AG08396 (cell line): ENCODE measurements at places on chromosomes 12 and 14.

DNA sequence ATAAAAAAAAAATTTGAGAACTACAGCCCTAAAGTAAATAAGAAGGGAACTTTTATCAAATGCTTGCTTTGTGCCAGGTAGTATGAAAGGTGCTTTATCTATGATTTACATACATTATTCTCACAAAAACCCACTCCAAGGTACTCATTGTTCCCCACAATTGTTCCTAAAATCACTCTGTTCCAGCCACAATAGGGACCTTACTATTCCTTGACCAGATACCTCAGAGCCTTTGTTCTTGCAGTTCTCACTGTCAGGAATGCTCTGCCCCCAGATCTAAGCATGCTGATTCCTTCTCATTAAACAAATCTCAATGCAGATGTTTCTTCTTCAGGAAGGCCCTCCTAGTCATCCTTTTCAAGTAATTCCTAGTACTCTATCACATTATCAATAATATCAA, 60.2 kb downstream of the PPP1R12A start:
- no peak for DNase-seq

DNA sequence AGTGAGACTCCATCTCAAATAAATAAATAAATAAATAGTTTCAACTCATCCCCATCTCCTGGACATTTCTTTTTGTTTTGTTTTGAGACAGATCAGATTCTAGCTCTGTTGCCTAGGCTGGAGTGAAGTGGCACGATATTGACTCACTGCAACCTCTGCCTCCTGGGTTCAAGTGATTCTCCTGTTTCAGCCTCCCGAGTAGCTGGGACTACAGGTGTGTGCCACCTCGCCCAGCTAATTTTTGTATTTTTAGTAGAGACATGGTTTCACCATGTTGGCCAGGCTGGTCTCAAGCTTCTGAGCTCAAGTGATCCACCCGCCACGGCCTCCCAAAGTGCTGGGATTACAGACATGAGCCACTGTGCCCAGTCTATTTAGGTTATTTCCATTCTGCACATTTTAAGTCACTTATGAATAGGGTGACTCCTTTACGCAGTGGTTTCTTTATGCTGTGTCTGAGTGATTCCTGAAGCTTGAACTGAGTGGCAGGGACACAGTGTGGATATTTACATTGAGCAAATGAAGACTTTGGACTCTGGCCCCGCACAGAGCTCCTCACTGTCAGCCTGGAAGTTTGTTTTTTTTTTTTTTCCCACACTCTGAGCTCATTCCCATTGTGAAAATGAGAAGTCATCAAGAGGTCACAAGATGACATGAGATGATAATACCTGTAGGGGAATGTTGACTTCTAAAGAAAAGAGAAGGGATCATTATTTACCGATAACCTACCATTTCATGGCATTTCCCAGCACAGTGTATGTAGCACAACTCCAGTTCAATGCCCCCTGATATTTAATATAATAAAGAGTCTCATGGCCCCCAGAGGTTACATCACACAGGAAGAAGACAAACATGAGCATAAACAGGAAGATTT, 72.6 kb downstream of the TBX3 start:
- DNase-seq: no peak

DNA sequence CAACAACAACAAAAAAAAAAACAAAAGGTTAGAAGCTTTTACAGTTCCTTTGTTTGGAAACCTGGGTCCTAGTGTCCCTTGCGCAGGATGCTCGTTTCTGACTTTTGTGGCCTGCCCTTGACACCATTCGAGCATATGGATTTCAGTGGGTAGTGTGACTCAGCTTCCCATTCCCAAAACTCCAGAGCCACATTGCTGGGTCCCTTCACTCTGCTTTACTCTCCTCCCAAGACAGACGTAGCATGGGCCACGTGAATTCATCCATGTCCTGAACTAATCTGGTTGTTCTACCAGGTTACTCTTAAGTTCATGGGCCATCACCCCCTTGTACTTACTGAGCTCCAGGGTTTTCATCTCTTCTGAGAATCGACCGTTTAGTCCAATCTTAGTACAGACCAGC, 68.0 kb upstream of the MAX start:
- DNase-seq: no peak

DNA sequence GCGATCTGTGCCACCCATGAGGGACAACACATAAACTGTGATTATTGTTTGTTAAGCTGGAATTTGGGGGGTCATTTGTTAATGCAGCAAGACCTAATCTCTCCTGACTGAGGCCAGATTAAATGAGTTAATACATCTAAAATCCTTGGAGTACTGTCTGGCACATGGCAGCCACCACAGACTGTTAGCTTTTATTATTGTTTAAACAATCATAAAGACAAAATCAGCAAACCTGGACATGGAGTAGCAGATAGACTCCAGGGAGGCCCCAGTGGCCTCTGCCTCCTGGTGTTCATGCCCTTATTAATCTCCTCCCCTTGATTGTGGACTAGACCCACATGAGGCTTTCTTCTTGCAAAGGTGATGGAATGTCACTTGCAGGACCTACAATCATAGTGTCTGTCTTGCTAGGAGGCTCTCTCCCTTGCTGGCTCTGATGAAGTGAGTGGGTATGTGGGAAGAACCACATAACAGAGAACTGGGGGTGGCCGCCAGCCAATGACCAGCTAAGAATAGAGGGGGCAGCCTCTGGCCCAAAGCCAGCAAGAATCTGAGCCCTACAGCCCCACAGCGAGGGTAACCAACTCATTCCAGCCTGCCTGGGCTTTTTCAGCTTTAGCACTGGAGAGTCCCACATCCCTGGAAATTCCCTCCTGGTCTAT, 142.0 kb downstream of the SCARB1 start:
- DNase-seq: no peak

- DNase-seq: no peak
Measured at GRCh38 chr12:110050927-110051326, 2.6 kb upstream of the C12orf76 start.

- DNase-seq: no peak
Measured at GRCh38 chr12:111304642-111305071, 64.2 kb downstream of the PHETA1 start.

- no peak for DNase-seq
Measured at GRCh38 chr14:80958226-80958625, 2.8 kb downstream of the TSHR start.

DNA sequence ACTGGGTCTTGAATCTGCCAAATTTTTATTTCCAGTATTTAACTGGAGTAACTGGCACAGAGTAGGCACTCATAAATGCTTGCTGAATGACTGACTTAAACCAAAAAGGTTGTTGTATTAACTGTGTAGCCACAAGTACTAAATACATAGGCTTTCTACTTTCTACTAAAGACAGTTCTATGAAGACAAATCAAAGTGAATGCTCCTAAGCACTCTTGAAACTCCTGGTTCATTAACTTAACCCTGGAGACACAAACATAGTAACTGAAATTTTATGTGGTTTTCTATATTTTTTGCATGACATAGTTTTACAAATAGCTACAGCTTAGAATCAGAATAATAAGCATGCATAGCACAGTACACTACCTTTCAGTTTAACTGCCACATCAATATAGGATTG, 70.4 kb downstream of the TXNDC16 start:
- DNase-seq: no peak

DNA sequence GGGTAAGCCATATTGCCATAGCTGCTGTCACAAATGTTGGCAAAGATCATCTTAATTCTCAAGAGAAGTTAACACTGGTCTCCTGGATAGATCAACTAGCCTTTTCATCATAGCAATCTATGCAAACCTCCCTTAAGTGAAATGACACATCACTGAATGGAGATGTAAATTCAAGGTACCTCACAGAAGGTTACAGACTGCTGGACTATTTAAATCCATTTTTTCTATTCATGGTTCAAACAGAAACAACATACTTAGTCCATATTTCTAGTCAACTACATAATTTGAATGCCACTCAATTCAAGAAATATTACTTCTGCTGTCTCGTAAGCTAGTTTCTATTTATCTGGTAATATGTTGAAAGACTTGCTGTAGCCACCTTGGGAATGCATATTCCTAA, 748.3 kb downstream of the C12orf50 start:
- no peak for DNase-seq

GRCh38 chr14:71613168-71613567, 319.1 kb upstream of the RGS6 start:
- no peak for DNase-seq

DNA sequence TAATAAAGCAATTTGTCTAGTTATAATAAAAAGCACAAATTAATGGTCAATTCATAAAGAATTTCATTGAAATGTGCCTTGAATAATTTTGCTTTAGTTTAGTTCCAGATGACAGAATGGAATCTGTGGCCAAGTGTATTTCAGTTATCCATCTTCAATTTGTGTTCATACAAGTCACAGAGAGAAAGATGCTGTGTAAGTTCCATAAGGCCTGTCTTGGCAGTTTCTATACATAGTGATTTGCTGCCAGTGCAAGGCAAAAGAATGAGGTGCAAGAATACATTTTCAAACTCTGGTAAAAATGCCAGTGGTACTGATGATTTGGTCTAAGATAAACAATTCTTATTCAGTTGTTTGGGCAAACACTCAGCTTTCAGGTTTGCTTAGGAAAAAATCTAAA, 134.4 kb upstream of the PTPRB start:
- DNase-seq: no peak

DNA sequence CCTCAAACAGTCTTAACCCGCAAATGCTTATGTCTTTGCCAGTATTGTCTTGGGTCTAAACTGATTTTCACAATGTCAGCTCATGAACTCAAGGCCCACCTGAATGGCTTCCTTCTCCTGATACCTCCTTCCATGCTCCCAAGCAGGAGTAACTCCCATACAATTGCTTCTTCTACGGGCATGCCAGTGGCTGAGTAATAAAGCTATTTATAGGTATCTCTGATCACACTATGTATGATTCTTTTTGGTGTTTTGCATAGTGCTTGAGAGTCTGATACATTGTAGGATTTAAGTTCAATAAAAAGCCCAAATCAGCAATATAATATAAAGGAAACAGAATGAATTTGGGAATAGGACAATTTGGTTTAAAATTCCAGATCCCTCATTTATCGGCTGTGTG, 235.0 kb upstream of the DCN start:
- DNase-seq: no peak

DNA sequence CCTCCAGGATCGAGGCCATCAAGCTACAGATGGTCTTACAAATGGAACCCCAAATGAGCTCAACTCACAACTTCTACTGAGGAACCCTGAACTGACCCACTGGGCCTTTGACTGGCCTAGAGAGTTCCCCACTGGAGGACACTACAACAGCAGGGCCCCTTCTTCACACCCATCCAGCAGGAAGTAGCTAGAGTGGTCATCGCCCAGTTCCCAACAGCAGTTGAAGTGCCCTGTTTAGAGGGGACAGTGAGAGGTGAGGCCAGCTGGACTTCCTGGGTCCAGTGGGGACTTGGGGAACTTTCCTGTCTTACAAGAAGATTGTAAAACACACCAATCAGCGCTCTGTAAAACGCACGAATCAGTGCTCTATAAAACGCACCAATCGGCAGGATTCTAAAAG, 247.9 kb upstream of the BTG1 start:
- no peak for DNase-seq
